ENCODE measurements at places on chromosomes 6 and 20.
A peak's percentile ranks its signal among the peaks of the same experiment; 100 is the strongest.

DNA sequence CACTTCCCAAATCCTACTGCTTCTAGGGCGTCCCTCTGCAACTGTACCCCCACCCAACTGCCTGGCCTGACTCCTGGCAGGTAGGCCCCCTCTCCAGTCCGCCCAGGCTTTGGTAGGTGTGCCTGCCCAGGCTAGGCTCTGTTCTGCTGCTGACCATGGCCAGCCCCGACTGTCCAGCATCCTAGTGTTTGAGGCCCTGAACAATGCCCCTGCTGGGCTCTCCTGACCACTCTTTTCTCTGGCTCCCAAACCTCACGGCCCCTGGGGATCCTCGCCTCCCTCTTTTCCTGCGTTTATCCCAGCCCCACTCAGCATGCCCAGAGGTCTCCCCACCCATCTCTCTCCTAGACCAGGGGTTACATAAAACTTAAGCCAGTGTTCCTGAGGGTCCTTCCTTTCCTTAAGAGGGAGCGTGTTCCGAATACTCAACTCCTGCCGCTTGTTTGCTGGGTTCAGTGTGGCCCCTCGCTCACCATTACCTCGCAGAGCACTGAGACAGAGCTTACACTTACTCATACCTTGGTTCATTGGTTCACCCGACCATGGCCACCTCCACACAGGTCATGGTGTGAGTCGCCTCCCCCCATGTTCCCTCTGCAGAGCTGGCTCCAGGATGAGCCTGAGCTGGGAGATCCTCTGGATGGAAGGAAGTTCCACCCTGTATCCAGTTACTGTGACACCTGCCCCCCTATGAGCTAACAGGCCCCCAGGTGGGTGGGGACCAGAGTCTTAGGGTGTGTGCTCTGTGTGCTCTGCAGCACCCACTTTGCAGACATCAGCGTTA is 21.0 kb upstream of the MYT1 start:
- DNase-seq, result no peak

GRCh38 chr20:47262365-47263013 is 94.0 kb downstream of the ZMYND8 start:
- DNase-seq, result no peak

DNA sequence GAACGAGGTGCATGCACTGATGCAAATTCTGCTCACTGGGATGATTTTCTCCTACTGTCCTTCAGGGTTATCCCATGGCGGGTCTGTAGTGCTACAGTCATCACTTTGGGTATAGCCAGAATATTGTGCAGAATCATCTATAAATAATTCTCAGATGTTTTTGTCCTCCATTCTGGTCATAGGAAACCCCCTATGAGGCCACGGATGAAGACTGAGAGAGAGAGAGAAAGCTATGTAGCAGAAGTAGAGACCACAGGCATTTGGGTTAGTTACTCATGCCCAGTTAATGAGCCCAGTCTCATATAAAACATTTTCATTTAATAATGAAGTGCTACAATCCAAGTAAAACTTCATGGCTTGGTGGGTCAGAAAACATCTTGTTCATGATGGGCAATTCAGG is 145.1 kb upstream of the PLN start:
- DNase-seq, result no peak

- no peak for DNase-seq
Measured at GRCh38 chr20:40578961-40579360, 110.1 kb downstream of the MAFB start.

- DNase-seq, result peak; percentile 48
Measured at GRCh38 chr6:14316651-14317386, 199.2 kb downstream of the CD83 start.
